ENCODE measurements at places on chromosomes 7 and 10. TPM values are rescaled to one million over a fixed set of nuclear protein-coding genes. Genes with fewer than 3 reads are reported as not detected.

Gene PODXL
- total RNA-seq = 0.59 TPM

Gene OR6B1
- not detected for total RNA-seq

Gene PHKG1
- total RNA-seq = 0.82 TPM

DNA sequence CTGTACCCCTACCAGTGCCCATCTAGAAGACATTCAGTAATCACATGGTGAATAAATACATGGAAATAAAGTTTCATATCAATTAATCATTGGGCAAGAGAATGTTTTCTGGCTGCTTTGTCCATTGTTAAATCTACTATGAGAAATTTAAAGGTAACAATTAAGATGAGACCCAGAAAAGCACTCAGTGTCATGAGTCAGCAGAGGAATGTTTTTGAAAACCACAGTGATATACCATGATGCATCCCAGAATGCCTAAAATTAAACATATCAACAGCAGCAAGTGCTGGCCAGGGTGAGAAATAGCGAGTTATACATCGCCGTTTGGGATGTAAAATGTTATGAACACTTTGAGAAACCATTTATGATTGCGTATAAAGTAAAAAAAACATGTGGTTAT is 825.3 kb upstream of the C7orf33 start:
- H3K4me3 ChIP-seq = no peak overlapping the region
- H3K27me3 ChIP-seq = no peaks in the 10 kb centered on the region
- H3K4me1 ChIP-seq = no peaks in the 10 kb centered on the region
- H3K36me3 ChIP-seq = no peaks in the 10 kb centered on the region
- no peak for DNase-seq

DNA sequence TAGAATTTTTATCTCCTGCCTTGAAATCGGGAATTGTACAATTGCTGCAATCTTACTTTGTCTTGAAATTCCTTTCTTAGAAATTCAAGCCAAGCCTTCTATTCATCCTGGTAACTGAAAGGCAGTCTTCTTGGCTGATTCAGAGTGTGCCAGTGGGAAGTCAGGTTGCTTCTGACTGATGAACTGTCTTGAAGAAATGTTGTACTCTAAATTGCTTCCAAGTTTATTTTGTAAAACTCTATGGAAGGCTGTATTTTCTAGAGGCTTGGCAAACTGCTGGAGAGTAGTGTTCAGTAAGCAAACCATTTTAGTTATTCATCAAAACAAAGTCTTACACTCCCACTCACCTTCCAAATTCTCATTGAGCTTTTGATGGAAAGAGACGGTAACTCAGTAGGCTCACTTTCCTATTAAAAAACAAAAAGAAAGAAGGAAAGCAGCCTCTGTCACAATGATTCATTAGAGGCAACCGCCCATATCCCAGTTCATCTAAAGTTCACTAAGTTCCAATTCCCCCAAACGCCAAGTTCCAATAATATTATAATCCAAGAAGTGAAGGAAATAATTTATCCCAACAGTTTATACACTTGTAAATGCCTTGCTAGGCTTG is 187.9 kb upstream of the MALRD1 start:
- no peaks in the 10 kb centered on the region for H3K36me3 ChIP-seq
- no peak for DNase-seq
- no peaks in the 10 kb centered on the region for H3K27me3 ChIP-seq

GRCh38 chr7:133139350-133139749 is 57.5 kb upstream of the CHCHD3 start:
- no peak overlapping the region for H3K27ac ChIP-seq
- no peak overlapping the region for H3K4me3 ChIP-seq
- no peaks in the 10 kb centered on the region for H3K36me3 ChIP-seq

- H3K4me1 ChIP-seq = no peaks in the 10 kb centered on the region
- H3K4me3 ChIP-seq = no peak overlapping the region
- H3K36me3 ChIP-seq = no peaks in the 10 kb centered on the region
These were observed 61.8 kb downstream of the ANKRD61 start for GRCh38 chr7:6092953-6093354.
